ENCODE measurements at places on chromosomes 2 and 18. TPM values are rescaled to one million over a fixed set of nuclear protein-coding genes. Genes with fewer than 3 reads are reported as not detected.
A peak's percentile ranks its signal among the peaks of the same experiment; 100 is the strongest.

Gene MBOAT2
- total RNA-seq: 26.1 TPM

Gene SRD5A2
- total RNA-seq: not detected

DNA sequence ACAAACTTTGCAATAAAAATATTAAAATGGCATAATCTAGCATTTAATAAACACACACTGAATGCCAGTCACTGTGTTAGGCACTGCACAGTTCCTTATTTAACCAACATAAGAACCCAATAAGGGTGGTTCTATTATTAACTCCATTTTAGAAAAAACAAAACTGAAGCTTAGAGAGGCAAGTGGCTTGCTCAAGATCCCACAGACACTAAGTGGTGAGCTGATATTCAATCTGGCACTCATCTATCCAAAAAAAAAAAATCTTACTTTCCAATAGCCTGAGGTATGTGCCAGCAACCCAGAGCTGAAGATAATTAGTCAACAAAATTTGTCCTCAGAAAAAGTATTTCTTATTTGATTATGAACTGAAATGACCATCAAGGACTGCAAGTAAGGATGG is 799 bp downstream of the CYTIP start:
- DNase-seq: no peak

DNA sequence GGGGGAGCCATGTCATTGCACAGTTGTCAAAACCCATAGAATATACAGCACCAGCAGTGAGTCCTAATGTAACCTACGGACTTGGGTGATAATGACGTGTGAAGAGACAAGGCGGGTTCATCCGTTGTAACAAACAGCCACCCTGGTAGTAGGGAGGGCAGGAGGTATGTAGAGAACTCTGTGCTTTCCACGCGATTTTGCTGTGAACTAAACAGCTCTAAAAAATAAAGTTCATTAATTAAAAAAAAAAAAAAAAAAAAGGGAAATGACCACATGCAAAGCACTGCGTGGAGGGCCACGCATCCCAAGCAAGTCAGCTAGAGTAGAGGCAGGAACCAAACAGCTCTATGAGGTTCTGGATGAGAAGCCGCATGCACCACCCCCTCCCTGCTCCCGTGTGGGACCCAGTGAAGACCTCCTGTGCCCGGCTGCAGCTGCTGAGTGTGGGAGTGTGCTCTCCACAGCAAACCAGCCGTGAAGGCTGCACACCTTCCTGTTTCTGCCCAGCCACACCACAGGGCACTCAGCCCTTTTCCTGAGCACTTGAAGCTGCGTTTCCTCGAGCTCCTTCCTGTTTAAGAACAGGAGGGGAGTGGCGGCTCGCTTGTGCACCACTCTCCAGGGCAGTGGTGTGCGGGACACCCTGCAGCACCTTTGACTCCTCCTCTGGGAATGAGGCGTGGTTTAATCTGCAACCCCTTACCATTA is 65.6 kb downstream of the ODC1 start:
- no peak for DNase-seq

- DNase-seq: no peak
Observed at GRCh38 chr2:156021146-156022040, 311.1 kb downstream of the NR4A2 start.

Gene VWA3B
- total RNA-seq: 2.1 TPM

DNA sequence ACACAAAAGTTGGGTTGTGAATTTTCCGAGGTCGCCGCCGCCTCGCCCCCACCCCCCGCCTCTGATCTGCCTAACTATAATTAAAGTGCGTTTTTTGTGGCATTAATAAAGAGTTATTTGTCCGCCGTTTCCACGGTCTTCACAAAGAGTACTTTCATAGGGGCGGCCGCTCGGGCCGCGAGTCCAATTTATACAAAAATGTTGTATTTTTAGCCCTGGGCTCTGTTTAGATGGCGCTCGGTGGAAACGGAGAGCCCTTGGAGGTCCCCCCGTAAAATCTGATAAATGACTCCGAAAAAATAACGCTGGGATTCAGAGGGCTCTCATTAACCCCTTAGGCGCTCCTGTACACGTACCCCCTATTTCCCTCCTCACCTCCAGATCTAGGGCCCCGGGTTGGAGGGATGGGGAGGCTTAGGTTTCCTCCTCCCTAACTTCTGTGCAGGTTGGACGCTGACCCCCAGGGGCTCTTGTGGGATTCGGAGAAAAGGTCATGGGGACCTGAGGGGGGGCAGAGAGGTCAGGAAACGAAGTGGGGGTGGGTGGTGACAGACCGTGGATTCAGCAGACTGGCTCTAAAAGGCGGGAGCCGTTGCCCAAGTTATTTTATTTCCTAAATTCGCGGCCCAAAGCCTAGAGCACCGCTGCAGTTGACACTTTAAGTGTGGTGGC is 1.9 kb downstream of the CYP26B1 start:
- peak; percentile 8 for DNase-seq

DNA sequence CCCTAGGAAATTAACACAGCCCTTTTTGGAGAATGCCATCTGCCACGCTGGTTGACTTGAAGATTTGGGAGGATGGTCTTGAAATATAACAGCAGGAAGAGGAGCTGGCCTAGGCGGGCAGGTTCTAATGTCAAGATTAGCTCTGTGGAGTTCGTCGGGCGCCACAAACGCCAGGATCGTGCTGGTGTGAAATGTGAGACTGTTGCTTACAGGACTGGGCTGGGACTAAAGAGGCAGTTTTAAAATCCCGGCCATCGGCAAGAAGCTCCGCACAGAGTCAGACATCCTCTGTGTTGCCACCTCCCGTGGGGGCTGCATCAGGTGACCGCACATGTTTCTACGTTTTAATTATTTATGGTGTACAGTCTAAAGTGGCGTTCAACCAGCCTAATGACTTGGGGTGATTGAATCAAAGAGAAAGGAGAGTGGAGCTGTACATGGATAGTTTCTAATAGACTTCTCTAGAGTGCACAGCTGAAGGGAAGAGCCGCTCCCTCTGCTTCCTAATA is 99.4 kb upstream of the BCL11A start:
- DNase-seq: no peak

DNA sequence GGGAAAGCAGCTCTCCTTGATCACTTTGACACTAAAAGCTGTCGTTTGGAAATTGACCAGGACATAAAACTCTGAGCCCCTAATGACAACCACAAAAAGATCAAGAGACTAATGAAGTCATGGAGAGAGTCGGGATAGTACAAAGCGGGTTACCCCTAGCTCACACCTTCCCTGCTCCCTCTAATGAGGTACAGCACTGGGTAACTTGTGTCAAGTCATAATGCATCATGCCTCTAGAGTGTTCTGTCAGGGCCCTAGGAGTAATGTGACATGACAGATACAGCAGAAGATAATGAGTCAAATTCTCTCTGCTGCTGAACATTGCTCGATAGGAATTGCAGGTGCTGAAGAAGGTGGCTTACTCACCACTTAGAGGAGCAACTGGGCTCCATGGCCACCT is 130.7 kb downstream of the AQP4 start:
- no peak for DNase-seq

DNA sequence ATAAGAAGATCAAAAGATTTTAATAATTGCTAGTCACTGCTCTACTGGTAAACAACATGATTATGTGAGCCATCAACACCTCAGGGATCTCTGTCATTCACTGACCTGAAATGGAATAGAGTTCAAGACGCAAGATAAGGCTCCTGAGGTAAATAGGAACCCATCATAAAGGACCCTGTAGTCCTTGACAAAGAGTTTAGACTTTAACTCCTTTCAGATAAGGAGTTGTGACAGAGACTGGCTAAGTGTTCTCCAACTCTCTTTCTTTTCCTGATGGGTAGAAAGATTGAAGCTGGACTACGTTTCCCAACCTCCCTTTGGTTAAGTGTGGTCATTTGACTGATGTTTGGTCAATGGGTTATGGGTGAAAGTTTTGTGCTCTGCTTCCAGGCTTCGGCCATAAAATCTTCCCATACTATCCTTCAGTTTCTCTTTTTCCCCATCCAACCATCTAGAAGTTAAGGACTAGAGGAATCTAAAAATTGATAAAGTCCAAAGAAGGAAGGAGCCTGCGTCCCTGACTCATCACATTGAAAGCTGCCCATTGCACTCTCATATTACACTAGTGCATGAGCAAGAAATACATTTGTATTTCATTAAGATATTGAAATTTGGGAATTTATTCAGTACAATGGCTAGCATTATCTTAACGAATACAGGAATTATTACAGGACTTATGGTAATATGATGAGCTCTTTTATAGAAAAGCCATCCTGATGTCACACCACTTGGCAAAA is 293.7 kb upstream of the ACVR2A start:
- no peak for DNase-seq

GRCh38 chr2:19158896-19159295 is 199.5 kb downstream of the OSR1 start:
- no peak for DNase-seq

Gene CAPN14
- not detected for total RNA-seq

Measured in uterus (tissue), 4 donors.